ENCODE measurements at places on chromosomes 3 and 15. TPM values are rescaled to one million over a fixed set of nuclear protein-coding genes. Genes with fewer than 3 reads are reported as not detected.

GRCh38 chr3:184757022-184757651 is 45.3 kb upstream of the MAGEF1 start:
- no peak for DNase-seq

DNA sequence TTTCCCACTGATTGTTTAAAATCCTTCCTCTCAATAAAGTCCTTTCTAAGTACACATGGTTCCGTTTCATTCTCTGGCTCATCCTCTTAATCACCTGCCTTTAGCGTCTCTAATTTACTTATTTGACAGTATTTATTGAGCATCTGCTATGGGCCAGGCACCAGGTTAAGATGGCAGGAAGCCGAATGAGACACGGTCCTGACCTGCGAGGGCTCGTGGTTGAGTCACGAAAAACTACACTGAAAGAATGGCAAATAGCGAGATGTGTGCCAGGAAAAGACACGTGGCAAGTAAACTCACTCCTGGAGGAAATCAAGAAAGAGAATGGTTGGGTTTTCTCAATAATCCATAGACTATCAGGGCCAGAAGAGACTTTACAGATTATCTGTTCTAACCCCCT is 60.9 kb downstream of the HES1 start:
- DNase-seq: peak; percentile 57

- DNase-seq: no peak
Measured at GRCh38 chr15:33360886-33361285, 50.1 kb downstream of the RYR3 start.

DNA sequence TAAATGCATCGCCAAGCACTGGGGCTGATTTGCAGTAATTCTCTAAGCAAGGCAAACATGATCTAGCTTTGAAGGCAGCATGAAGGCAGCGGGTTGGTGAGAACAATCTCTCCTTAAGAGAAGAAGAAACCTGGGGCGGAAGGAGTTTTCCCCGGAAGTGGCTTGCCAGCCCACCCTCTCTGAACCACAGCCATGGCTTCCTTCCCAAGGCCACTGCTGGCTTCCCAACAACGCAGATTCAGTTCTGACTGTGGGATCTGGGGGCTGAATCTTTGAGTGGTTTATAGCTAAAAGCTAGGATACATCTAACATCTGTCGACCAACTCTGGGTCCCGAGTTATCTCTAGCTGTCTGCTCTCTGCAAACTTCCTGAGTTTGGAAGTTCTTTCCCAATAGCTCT is 4.3 kb upstream of the CPN2 start:
- DNase-seq: no peak

- no peak for DNase-seq
Measured at GRCh38 chr15:66768987-66769386, 67.0 kb downstream of the SMAD6 start.

DNA sequence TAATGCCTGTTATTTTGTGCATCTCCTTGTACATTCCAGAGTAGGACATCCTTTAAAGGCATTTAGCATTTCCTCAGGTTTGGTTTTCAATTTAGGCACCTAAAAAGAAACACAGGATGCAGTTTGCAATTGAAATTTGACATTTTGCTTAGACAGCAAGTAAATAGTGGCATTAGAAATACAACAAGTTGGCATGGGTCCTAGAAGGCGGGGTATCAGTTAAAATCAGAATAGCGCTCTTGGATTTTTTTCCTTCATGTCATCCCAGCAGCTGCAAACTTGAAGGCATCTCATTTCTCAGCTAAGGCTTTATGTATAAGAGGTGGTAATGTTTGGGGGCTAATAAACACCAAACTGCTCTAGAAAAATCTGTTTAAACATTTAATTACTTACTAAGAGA is 47.5 kb upstream of the SKOR1 start:
- no peak for DNase-seq

DNA sequence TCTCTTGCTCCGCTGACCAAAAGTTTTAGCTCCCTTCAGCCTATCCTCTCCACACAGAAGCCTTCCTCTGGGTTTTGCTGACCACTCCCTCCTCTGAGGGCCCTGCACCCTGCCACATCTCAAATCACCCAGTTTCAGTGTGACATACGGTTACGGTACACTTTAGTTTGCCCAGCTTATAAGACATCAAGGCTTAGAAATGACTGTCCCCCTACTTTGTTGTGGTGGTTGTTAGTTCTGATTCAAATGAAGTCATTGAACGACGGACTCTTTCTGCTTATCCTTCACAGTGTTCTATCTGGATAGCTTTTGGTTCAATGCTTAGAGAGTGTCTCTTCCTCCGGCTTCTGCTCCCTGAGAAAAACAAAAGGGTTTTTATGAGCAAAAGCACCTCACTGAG is 68.0 kb upstream of the NDUFB4 start:
- DNase-seq: no peak

GRCh38 chr3:195258449-195259153 is 12.4 kb downstream of the XXYLT1 start:
- DNase-seq: no peak

GRCh38 chr3:64825404-64826120 is 137.8 kb upstream of the ADAMTS9 start:
- DNase-seq: no peak

- peak; percentile 67 for DNase-seq
Measured at GRCh38 chr15:43215961-43216360, 4.9 kb downstream of the EPB42 start.

DNA sequence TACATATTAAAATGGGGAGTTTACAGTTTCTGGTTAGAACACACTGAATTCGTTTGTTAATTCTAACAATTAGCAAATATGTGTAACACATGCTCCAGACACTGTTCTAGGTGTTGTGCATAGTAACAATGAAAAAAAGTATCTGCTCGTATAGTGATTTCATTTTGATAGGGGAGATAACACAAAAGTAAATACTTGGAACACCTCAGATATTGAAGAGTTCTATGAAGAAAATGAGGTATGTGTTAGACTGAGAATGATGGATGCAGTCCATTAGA is 6.8 kb upstream of the TMF1 start:
- DNase-seq: no peak

- no peak for DNase-seq
Measured at GRCh38 chr15:96366526-96366877, 36.0 kb downstream of the NR2F2 start.

DNA sequence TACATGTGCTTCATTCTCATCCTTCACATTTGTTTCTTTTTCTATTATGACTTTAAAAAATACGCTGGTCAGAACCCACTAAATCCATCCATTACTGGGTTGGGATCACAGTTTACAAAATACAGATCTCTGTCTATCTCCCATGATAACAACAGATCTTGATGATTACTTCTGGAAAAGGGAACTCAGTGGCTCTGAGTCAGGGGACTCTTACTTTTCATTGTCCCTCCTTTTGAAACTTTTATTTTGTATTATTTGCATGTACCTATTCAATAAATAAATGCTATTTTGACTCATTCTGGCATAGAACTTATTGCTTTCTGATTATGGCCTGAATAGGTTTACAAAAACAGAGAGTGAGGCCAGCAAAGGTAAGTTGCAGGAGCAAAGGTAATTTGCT is 11.6 kb upstream of the RASGRP1 start:
- DNase-seq: no peak

GRCh38 chr15:68340726-68341671 is 63.5 kb downstream of the FEM1B start:
- DNase-seq: no peak

DNA sequence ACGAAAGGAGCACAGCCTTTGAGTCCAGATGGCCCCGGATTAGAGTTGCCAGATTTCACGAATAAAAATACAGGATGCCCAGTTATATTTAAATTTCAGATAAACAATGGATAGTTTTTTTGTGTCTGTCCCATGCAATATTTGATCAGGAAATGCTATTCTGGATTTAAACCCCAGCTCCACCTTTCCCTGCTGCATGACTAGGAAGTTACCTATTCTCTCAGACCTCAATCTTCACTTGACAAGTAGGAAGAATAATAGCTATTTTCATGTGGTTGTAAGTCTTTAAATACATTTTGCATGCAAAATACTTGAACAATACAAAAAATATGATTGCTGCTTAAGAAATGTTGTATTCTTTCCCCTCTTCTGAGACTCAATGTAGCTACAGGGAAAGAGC is 125.3 kb upstream of the P2RY1 start:
- DNase-seq: no peak

- DNase-seq: peak; percentile 75
Measured at GRCh38 chr3:149589332-149589731, 68.5 kb downstream of the WWTR1 start.

- peak; percentile 42 for DNase-seq
Measured at GRCh38 chr3:122318620-122319019, 6.4 kb upstream of the CSTA start.

- no peak for DNase-seq
Measured at GRCh38 chr15:89363133-89363532, 28.5 kb upstream of the POLG start.

DNA sequence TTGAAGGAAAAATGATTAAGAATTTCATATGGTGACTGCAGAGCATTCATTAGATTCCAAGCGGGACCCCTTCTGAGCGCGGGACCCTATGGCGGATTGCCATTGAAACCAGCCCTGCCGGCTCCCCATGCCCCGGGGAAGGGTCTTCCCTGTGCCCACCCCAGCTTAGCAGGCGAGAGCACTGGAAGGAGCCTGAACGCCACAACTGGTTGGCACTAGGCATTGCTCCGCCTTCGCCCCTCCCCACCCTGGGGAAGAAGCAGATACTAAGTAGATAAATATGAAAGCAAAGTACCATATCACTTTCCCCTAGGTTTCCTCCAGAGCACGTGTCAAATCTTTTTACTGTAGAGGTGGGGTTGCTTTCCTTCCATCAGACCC is 70.7 kb downstream of the CYP19A1 start:
- DNase-seq: peak; percentile 17

GRCh38 chr3:21744793-21745192 is 6.2 kb downstream of the ZNF385D start:
- DNase-seq: no peak

DNA sequence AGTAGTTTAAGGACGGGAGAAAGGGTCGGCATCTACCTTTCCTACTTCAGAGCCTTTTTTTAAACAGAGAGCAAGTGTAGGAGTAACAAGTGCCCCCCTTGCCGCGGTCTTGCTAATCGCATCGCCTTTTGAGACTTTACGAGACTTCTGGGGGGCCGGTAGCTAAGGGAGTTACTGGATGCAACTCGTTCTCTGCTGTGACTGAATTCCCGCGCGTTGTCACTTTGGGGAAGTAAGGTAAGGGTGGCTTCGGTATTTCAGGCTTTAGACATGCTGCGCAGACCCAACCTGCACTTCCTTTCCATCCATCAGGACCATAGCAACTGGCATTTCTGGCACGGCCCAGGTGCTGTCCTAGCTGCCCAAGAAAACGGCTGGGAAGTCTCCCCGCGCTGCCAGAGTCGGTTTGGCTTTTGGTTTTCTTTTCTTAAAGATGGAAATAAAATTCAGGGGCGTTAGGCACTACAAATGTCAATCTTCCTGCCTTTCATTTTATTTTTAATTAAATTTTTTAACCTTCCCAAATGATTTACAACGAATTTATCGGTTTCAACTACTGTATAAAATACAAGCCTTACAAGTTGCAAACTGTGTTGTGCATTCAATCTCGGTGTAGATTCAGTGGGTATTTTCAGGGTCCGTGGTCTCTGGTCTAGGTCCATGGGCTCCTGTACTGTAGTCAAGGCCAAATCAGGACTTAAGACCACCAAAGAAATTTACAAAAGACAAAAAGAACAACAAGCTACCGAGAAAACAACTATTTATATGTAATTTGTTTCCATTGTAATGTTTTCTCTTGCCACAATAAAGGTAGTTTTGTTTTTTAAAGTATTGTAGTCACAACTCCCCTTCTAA is 3.5 kb downstream of the MECOM start:
- DNase-seq: no peak

- peak; percentile 0 for DNase-seq
Measured at GRCh38 chr3:8070011-8070410, 431.6 kb upstream of the LMCD1 start.

DNA sequence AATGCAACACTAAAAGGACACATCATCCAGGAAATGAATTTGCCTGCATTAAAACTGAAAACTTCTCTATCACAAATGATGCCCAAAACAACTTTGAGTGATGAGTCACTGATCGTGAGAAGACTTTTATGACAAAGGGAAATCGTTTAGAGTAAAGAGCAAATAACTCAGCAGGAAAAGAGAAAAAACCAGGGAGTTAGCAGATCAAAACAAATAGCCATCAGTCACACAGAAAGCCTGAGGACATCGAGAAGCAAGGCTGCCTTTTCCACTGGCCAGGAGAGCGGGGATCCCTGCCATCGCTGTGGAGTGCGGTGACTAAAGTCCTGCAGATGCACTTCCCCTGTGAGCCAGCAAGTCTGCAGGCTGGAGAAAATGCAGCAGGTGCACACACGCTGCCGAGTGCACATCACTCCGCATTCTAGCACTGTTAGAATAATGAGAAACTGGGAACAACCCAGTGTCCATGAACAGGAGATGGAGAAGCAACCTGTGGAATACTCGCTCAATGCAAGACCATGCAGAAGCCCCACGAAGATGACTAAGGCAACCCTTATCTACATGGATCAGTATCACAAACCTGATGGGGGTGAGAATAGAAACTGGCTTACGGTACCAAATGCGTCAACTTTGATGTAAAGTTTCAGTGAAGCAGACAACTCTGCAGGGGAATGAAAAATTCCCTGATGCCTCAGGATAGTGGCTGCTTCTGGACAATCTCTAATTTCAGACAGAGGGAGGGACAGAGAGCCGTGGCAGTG is 86.4 kb downstream of the NSMCE3 start:
- peak; percentile 77 for DNase-seq

- DNase-seq: peak; percentile 66
Measured at GRCh38 chr3:159786489-159787177, 202.0 kb upstream of the IL12A start.

GRCh38 chr15:38117781-38118180 is 134.9 kb upstream of the SPRED1 start:
- no peak for DNase-seq

GRCh38 chr15:80415358-80415670 is 11.1 kb downstream of the ARNT2 start:
- DNase-seq: no peak

- peak; percentile 56 for DNase-seq
Measured at GRCh38 chr3:130626049-130626448, 109.1 kb downstream of the COL6A6 start.

Gene CDCP1
- 33.5 TPM for total RNA-seq

Gene COL6A5
- total RNA-seq: not detected

Gene CCK
- not detected for total RNA-seq

Gene THRB
- total RNA-seq: 1.3 TPM

Gene ZNF80
- total RNA-seq: not detected

Gene ERC2
- 1.2 TPM for total RNA-seq

Gene CX3CR1
- 0.02 TPM for total RNA-seq
